Brain microvascular endothelial cell (primary cell): ENCODE measurements at places on chromosomes 4 and X.

DNA sequence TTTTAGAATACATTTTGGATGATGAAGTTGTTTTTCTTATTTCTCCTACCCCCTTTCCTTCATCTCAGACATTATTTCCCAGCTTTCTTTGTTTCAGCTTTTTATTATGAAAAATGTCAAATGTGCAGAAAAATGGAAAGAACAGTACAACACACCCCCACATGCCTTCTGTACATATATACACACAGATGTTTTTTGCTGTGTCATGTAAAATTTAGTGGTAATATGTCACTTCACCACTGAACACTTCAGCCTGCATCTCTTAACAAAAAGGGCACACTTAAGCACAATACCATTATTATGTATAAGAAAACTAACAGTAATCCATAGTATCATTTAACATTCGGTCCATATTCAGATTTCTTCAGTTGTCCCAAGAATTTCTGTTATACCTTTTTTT lies 37.8 kb downstream of the OCRL start:
- no peak for DNase-seq

DNA sequence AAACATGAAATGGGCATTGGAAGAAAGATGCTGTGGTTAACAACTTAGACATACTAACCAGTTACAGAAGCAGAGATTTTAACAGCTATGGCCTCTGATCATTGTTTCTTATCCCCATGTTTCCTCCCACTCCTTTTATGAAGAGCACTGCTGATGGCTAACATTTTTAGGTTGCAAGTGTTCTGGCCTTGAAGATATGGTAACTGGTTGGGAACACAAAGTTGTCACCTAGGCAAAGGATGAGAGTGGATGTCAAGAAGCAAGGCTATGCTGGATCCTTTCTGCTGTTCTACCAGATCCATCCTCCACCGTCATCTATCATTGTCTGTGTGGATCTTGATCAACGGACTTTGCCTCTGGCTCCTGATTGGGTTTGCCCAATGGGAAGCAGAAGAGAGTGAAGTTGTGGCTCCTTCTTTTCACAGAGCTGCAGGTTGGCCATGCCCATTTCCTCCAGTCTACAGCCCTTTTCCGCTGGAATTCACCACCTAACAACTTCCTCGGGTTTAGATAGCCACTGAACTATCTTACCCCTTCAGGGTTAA lies 48.9 kb upstream of the SPP1 start:
- no peak for DNase-seq

- DNase-seq: no peak
Measured at GRCh38 chr4:110712486-110712885, 89.6 kb upstream of the PITX2 start.

- no peak for DNase-seq
Measured at GRCh38 chrX:40016749-40017148, 81.0 kb downstream of the BCOR start.

- DNase-seq: no peak
Measured at GRCh38 chr4:129429581-129430320, 333.8 kb downstream of the C4orf33 start.

- DNase-seq: no peak
Measured at GRCh38 chrX:139446832-139447231, 83.7 kb upstream of the F9 start.

- DNase-seq: no peak
Measured at GRCh38 chr4:185247151-185247550, 37.8 kb downstream of the SNX25 start.

DNA sequence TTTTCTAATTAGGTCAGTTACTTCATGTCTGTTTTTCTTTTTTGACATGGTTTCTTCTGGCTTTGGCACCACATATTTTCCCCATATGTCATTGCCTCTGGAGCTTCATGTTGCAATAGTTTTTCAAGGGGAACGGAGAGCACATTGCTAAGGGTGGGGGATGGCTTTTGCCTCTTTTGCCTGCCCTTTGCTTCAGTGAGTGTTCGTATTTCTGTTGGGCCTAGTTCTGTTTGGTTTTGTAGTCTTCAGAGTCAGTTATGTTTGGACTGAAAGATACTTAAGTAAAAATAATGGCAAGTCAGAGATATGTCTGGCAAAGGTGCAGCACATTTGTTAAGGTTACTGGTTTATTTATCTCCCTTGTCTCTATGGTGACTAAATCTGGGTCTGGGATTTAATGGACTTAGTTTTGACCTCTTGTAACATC lies 29.1 kb downstream of the FHL1 start:
- DNase-seq: peak; percentile 73

GRCh38 chr4:145552181-145552822 lies 66.9 kb upstream of the MMAA start:
- DNase-seq: no peak

GRCh38 chr4:69589884-69590283 lies 49.6 kb downstream of the UGT2A2 start:
- DNase-seq: no peak

DNA sequence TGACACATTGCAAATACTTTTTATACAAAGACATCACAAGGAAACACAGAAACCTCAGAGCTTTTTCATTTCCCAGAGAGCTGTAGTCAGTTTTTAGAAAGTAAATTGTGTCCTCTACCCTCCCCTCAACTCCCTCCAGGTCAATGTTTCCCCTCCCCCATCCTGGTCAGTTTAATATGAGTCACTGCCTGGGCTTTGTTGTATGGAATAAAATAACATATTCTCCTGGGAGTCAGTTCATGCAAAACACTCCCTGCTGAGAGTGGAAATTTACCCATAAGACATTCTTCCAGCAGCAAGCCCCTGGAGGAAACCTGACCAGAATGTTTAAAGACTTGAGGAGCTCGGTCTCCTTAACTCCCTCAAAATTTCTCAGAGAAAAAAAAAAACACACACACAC lies 270.1 kb upstream of the LDB2 start:
- peak; percentile 84 for DNase-seq

DNA sequence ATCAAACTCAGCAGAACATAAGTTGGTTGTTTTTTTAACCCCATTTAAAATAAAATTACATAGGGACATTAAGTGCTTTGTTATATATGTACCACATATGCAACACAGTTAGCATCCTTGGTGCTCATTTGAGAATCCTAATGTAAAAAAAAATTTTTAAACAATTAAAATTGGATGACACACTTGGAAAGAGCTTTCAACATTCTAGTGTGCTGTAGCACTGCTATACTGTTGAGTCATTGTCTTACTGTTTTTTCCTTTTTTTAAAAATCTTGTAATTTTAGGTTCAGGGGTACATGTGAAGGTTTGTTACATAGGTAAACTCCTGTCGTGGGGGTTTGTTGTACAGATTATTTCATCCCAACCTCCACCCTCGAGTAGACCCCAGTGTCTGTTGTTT lies 12.8 kb downstream of the THAP9 start:
- DNase-seq: no peak

DNA sequence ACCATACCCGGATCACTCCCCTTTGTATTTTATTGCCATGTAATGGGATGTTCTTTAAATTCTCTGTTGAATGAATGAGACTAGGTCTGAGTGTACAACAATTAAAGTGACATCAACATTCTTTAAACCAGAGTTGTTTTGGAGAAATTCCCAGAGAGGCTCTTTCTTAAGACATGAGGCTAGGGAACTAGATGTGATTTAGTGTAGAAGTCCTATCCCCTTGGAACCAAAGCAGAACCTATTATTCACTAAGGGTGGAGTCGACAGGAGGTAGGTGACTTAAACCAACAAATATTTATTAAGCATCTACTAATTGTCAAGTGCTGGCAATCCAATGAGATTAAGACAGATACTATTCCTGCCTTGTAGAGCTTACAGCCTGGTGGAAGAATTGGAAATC lies 1.7 kb downstream of the EIF1AX start:
- no peak for DNase-seq

- peak; percentile 93 for DNase-seq
Measured at GRCh38 chr4:86359944-86360478, at the start of gene MAPK10. TSS of gene MAPK10 (minus strand) at chr4:86360053.
